ENCODE measurements at places on chromosomes 5 and 9.

GRCh38 chr9:114787781-114788498, 17.9 kb downstream of the TNFSF15 start:
- DNase-seq: no peak

GRCh38 chr5:132491368-132492364, 1.1 kb upstream of the IRF1 start:
- DNase-seq: no peak

DNA sequence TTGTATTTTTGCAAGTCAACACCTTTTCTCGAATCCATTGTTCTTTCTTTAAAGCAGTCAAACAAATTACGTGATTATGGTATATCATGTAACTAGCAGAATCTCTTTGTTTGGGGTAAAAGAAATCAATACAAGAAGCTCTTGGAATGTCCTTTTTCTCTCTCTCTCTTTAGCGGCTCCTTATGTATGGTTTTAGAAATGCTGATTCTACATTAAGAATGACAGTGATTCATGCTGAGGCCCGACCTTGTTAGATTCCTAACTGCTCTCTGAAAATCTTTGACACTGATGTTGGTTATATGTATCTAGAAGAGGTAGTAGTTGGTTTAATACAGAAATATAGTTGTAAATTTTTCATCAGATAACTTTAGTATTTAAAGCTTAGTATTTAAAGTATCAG, 76.4 kb downstream of the SNX24 start:
- no peak for DNase-seq

DNA sequence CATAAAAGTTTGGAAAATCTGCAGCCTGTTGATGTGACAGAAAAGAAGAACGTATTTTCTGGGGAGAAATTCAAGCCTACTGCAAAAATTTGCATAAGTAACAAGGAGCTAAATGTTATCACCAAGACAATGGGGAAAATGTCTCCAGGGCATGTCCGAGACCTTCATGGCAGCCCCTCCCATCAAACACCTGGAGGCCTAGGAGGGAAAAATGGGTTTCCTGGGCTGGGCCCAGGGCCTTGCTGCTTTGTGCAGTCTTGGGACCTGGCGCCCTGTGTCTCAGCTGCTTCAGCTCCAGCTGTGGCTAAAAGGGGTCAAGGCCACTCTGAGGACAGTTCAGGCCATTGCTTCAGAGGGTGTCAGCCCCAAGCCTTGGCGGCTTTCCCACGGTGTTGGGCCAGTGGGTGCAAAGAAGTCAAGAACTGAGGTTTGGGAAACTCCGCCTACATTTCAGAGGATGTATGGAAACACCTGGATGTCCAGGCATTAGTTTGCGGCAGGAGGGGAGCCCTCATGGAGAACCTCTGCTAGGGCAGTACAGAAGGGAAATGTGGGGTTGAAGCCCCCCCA, 13.1 kb downstream of the CERT1 start:
- DNase-seq: no peak

DNA sequence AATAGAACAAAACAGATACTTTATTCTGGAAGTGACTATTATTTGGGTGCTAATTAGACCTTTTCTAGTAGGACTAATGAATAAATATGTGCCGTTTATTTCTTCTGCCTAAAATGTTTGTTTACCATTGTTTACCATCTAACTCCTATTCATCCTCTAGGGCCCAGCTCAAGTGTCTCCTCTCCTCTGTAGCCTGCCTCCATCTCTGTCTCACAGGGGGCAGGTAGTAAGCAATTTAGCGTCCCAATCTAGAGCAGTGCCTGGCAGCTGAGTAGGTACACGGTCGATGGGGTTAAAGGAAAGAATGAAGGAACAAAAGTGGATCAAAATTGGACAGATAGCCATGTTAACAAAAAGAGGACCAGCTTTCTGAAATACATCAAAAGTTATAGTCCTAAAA, 230.9 kb downstream of the SLF1 start:
- DNase-seq: no peak

DNA sequence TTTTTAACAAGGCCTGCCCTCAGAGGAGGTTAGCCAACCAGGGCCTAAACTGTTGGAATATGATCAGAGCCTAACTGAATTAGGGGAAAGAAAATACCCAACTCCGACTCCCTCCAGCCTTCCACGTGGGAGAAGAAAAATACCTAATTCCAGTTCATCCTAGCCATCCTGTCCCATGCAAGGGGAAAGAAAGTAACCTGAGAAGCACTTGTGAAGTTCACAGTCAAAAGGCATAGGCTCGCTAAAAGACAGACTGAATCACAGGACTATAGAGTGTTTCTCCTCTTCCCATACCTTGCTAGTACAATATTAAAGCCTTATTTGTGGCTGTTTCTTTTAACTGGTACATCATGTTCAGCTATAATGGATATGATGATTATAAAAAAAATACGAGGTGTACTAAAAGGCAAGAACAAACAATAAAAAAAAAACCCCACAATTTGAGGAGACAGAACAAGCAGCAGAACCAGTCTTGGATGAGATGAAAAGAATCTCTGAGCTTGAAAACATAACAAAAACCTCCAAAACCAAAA, 18.0 kb upstream of the ATP10B start:
- no peak for DNase-seq

DNA sequence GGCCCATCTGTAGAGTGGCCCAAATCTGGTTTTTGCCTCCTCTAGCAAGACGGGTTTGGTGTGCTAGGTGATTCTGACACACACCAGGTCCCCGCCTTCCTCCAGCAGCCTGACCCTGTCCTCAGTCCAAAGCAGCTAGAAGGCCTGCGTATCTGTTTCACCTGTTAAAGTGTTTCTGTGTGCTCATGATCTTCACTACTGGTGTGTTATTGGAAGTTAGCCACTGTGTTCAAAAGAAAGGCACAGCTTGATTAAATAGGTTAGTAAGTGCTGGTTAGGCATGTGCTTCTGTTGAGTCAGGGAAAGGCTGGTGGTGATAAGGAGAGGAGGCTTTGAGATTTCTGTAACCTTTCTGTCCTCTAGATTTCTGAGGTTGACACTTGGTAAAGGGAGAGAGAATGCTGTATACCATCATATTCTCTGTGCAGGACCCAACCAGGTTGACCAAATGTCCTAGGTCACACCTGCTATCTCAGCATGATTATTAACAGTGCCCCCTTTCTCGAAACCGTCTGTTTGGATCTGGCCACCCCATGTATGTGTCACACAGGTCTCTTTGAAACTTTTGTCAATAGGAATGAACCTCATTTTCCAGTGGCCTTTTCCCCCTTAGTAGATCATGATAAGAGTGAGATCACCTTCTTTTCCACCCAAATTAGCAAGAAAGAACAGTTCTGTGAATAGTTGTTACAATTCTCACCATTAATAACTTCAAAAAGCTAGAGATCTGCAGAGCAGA, 58.8 kb downstream of the ARHGAP26 start:
- no peak for DNase-seq

GRCh38 chr9:127395497-127396252, 1.3 kb upstream of the SLC2A8 start:
- no peak for DNase-seq

- DNase-seq: no peak
These were observed 213.2 kb downstream of the GABRB2 start for GRCh38 chr5:161333194-161333880.

DNA sequence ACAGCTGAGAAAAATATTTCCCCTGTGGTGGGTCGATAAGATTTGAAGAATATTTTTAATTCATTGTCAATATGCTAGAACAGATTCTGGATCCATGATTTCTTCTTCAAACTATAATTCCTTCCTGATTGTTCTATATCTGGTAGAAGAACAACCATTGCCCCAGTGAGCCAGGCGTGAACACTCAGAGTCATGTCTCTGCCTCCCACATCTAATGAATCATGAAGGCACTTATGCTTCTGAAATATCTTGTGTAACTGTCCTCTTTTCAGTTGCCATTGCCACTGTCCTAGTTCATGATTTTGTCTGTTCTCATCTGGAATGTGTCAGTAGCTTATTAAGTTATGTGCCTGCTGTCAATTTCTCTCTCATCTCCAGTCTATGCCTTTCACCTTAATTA, 40.0 kb downstream of the GABRG2 start:
- DNase-seq: no peak

GRCh38 chr5:135309391-135310327, 89.4 kb downstream of the MACROH2A1 start:
- DNase-seq: no peak
